ENCODE measurements at places on chromosomes 16 and 17.

- no peak for DNase-seq
Observed at GRCh38 chr17:855569-855968, 73.4 kb downstream of the MRM3 start.

DNA sequence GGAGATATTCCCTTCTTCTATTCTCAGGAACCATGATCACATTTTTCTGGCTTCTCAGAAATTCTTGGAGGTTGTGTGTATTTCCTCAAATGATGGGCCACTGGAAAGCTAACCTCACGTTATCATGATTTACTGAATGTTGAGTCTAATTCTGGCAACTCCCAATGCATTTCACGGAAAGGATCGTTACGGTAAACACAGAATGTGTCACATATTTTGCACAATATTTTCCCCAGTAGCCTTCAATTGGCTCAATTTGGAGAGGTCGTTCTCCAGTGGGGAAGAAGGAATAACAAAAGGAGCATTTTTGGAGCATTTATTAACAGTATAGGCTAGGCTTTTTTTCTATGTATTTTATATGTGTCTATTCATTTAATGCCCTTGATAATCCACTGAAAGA, 450.3 kb downstream of the HAPSTR1 start:
- DNase-seq = no peak

GRCh38 chr17:82570277-82570676, 50.7 kb downstream of the FOXK2 start:
- no peak for DNase-seq

- DNase-seq = no peak
Observed at GRCh38 chr16:47057630-47057993, 84.1 kb upstream of the DNAJA2 start.
